ENCODE measurements at places on chromosomes 5 and 9.

GRCh38 chr9:124617477-124618141 is 110.4 kb upstream of the NR5A1 start:
- DNase-seq = peak; percentile 64

DNA sequence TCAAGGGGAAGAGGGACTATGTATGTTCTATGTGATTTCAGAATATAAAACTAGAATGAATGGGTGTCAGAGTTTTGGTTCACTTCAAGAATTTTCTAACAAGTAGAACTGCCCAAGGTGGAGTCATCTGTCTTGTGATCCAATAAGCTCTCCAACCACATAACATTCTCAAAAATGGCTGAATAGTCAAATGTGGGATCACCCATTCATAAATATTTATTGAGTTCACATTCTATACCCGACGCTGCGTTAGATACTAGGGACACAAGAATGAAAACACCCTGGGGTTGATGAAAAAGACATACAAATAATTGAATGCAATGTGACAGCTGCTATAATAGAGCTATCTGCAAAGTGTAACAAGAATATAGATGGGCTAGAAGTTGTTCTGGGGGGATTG is 35.3 kb upstream of the TRAF1 start:
- DNase-seq = no peak

GRCh38 chr5:108193021-108193795 is 188.7 kb downstream of the FBXL17 start:
- no peak for DNase-seq

GRCh38 chr5:122985006-122985700 is 51.4 kb downstream of the PPIC start:
- DNase-seq = no peak

- no peak for DNase-seq
Measured at GRCh38 chr9:124079176-124079925, 67.8 kb downstream of the LHX2 start.

- peak; percentile 8 for DNase-seq
Measured at GRCh38 chr5:18281947-18282581, 647.8 kb downstream of the TAF11L14 start.

DNA sequence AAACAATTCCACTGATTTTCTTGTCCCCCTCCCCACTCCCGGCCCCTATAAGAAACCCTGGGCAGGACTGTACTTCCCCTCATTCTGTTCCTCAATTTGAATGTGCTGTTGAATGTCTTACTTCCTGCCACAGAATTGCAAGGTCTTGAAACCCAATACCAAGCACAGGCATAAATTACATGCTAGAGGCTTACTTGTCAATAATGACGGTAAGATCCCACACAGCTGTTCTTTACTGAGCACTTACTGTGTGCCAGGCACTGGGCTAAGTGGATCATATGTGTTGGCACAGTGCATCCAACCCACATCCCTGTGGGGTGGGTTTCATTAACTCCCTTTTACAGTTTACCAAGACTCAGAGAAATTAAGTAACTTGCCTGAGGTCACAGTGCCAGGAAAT is 63.4 kb downstream of the MVB12B start:
- no peak for DNase-seq

GRCh38 chr9:121503444-121503843 is 3.8 kb upstream of the GGTA1 start:
- no peak for DNase-seq

DNA sequence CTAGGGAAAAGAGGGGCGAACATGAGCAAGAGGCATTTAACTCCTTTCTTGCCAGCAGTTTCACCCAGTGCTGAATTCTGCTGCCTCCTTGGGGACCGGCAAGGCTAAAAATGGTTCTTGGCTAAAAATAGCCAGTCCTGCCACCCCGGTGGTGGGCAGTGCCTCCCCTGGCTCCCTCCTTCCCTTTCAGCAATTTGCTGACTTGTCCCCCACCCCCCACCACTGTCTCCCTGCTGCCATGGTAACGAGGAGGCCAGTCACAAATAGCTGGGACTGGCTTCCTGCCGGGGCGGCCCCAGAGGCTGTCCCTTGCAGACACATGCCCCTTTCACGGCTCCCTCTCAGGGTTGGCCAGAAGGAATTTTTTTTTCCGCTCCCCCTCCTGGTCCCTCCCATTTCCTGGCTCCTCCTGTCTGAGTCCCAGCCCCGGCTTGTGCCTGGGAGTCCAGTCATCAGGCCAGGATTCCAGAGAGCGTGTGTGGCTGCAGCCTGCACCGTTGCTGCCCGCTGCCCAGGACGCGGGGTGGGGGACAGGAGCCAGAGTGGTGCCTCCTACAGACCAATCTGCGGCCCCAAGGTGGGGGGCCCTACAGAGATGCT is 130.3 kb downstream of the RGS3 start:
- DNase-seq = peak; percentile 97

DNA sequence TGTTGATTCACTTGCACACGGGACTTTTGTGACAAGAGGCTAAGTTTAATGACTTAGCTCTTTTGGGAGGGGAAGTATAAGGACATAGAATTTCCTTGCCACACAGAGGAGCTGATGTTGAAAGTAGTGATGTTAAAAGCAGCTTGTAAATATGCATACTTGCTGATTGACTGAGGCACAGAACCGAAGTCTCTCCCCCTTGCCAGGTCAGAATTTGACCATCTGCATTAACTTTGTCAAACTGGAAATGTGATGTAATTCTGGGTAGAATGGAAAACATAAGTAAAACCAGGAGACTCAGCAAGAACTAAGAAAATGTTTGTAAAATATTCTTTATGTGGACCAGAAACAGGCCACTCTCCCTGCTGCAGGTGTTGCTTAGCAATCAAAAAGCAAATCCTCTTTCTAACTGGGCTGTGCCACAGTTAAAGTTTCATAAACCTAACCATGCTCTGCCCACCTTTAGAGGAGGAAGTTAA is 284.2 kb downstream of the NR3C1 start:
- no peak for DNase-seq

- no peak for DNase-seq
Measured at GRCh38 chr5:165616490-165617405, 2111.3 kb downstream of the MAT2B start.

GRCh38 chr5:126143622-126144021 is 279.6 kb upstream of the GRAMD2B start:
- no peak for DNase-seq

- no peak for DNase-seq
Measured at GRCh38 chr5:160604484-160604883, 182.8 kb downstream of the PTTG1 start.

GRCh38 chr9:88604836-88605511 is 70.0 kb downstream of the NXNL2 start:
- no peak for DNase-seq

DNA sequence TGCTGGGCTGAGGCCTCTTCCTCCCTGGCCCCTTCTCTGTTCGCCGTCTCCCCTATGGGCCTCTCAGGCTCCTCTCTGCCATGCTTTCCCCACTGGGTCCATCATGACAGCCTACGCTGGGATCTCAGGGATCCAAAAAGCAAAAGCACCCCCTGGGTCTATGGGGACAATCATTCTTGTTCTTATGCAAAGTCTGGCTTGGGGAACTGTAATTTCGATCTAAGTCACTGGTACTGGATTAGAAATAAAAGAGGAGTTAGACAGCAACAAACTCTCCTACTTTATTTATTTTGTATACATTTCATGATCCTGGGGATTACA is 86.6 kb downstream of the SLC38A9 start:
- DNase-seq = no peak

DNA sequence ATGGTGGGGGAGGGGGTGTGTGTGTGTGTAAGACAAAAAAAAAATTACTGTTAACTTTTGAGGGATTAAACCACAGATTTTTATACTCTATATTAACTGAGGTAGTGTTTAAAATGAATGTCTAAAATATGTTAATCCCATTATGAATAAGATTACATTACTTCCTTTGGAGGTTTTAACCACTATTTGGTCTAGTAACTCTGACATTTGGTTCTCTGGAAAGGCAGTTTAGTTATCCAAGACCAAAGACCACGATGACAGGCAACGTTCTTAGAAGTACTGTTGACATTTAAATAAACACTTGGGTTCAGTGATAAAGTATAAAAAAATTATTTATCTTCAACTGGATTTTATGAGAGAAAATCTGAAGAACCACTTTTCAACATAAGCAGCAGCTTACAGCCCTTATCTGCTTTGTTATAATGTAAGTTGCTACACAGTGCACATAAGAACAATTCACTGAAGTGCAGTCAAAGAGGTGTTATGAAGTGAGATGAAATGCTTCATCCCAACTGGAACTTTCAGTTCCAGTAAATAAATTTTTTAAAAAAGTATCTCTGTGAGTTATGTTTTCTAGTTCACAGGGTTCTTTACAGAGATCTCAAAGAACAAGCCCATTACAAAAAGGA is 94.5 kb downstream of the OSMR start:
- no peak for DNase-seq

DNA sequence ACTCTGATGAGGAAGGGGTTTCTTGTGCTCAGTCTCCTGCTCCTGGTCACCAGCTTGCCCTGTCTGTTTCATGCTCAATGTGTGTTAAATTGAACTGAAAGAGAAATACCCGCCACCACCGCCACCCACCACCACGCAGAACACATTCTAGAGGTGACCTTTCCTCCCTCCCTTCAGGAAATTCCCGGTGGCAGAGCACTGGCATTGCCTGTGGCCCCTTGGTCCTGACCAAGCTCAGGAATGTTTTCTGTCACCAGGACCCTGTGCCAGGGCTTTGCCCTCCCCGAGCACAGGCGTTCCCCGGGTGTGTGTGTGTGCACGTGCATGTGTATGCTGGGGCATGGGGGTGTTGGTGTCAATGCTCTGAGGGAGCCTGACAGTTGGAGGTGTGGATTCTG is 10.2 kb upstream of the SLC25A51 start:
- DNase-seq = no peak

DNA sequence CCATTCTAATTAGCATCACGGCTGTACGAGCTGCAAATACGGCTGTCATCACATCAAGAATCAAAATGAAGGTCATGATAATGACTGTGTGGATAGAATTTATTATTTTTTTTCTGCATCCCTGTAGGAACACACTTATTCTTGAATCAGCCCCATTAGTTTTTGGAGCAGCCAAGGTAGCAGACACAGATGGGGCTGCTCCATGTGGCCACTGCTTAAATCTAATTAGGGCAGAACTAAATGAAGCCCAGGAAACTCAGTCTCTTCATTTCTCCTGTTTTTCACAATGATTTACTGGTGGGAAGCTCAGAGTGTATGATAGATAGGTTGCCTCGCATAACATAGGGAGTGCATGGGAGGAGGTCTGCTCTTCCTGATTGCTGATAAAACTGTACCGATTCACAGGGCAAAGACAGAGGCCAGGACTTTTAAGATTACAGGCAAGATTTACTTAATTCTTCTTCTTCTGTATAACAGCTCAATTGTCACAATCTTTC is 275.5 kb downstream of the GLIS3 start:
- no peak for DNase-seq

DNA sequence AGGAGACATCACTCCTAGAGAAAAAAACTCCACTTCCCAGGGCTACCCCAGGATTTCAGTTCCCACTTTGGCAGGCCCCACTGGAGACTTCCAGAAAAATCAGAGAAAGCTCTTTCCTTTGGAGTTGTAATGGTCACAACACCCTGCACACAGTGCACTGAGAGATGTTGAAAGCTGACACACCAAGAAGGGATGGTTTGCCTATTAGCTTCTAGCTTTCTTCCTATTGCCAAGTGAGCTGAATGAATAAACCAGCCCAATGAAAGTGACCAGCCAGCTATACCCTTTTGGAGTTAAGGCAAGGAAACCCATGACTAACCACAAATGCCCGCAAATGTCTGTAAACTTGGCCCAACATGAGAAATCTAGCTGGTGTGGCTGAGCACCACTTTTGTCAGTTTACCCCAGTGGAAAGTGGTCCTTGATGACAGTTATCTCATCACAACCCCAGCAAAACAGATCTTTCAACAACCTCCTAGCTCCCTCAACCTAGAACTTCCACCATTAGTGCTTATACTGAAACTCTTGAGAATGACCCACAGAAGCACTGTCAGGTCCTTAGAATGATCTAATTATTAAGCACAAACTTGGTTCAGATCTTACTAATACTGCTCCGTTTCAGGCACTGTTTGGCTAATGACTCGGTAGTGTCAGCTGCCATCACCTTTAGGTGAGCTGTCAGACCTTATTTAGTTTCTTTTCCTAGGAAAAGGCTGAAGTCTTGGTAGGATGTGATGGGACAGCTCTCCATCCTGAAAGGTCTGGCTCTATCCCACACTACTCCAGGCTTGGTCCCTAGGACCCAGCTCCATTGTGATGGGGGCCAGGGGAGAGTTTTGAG is 11.2 kb downstream of the IRF1 start:
- no peak for DNase-seq

DNA sequence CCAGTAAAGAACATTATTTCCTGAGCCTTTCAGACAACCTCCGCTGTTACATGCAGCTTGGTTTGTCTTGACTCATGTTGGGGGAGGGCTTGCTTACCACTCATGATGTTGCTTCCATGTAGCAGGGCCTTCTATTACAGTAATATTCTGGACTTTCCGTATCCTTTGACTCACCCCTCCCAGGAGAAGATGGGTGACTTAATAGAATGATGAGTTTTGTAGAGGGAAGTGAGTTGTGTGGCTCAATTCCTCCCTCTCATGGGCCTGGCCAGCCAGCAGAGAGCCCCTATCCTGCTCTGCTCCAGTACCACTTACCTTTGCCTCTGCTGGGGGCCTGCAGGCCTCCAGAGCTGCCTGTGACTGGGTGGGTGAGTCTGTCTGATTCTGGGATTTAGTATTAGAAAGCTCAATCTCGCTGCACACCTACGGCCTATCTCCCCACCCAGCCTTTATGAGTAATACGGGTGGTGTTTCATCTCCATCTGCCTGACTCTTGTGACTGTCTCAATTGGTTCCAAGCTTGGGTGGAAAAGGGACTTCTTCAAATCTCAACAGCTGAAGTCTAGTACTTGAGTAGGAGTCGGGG is 52.6 kb upstream of the KLF9 start:
- DNase-seq = no peak

- no peak for DNase-seq
Measured at GRCh38 chr9:89955144-89955543, 350.3 kb downstream of the GADD45G start.

DNA sequence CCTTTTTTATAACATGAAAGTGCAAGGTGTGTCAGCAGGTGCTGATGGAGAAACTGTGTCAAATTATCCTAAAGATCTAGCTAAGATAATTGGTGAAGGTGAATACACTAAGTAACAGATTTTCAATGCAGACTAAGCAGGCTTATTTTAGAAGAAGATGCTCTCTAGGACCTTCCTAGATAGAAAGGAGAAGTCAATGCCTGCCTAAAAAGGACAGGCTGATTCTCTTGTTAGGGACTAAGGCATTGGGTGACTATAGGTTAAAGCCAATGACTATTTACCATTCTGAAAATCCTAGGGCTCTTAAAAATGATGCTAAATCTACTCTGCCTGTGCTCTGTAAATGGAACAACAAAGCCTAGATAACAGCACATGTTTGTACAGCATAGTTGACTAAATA is 1682.4 kb downstream of the MAT2B start:
- no peak for DNase-seq

DNA sequence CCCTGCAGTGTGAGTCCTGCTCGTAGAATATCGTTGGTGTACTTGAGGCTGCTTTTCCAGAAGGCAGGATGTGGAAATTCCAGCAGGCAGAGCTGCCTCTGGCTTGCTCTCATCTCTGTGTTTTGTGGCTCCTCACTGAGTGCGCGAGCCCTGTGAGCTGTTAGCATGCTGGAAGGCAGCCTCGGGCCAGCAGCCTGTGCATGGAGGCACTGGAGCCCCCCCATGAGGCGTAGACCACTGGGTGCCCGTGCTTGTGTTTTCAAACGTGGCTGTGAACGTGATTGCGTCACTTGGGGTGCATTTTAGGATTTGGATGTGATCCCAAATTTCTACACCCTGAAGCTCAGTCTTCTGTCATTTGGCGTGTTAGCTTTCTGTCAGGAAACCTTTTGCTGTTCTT is 3.2 kb downstream of the WDR5 start:
- DNase-seq = no peak

- DNase-seq = no peak
Measured at GRCh38 chr5:45189481-45189880, 380.7 kb downstream of the MRPS30 start.

Data from right renal pelvis (tissue), 4 donors.